Islet precursor cell (in vitro differentiated cells): ENCODE measurements at places on chromosomes 7 and 10.
A peak's percentile ranks its signal among the peaks of the same experiment; 100 is the strongest.

DNA sequence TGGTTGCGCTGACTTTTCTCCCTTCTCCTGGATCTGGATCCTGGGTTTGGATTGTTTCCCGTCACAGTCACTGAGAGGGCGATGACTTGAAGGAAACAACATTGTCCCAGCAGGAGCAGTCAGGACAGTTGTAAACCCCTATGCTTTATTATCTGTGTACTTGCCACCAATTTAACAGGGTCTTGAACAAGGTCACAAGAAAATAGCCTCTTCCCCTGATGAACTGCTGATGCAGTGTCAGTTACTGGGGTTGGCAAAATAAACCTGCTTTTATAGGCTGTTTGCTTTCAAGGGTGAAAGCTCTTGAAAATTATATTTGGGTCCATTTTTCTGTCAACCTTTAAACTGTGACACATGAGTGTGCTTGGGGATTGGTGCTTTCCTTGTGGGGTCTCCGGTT, 238.9 kb downstream of the ACTR3B start:
- no peak for DNase-seq

DNA sequence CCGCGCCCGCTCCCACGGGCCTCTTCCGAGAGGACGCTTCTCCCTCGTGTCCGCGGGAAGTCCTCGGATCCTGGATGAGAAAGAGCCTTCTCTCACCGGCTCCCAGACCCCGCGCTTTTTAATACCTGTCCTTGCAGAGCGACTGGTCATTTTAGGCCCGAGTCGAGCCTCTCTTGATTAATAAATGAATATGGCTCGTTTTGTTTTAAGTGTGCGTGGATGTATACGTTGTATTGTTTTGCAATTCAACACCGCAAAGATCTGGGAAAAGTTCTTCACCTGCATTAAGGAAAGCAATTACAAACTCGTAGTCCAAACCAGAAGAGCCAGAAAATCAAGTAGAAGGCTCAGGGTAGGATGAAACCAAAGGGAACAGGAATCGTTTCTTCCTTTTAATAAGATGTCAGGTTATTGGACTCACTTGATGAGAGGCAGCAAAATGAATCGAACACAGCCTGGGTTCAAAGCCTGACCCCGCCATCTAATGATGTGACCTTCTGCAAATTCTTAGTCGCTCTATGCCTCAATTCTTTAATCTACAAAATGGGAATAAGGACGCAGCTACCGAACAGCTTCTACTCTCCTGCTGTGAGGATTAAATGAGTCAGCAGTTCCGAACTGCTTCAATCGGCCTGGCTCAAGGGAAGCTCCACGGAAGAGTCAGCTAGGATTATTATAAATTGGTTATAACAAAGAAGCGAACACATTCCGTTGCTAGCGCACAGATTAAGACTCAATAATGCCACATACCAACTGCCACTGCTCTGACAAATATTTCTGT, 277.8 kb upstream of the NEBL start:
- DNase-seq: no peak

- peak; percentile 75 for DNase-seq
Measured at GRCh38 chr10:72260976-72261783, 12.5 kb upstream of the DDIT4 start.

DNA sequence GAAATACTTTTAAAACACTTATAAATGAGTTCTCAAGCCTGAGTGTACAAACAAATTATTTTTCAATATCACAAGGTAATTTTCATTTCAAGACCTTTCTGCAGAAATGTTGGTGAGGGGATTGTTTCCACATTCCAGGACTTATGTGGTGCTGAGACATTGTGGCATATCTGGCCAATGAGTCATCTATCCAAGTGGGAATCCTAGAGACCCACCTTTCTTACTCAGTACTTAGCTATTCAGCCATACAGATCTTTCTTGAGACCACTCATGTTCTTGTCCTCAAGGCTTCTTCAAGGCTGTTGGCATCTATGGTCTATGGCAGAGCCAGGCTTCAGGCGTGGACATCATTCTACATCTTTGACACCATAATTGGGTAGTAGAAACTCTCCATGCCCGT, 225.4 kb downstream of the DKK1 start:
- peak; percentile 89 for DNase-seq

GRCh38 chr10:35191523-35191922, 64.9 kb downstream of the CREM start:
- no peak for DNase-seq

DNA sequence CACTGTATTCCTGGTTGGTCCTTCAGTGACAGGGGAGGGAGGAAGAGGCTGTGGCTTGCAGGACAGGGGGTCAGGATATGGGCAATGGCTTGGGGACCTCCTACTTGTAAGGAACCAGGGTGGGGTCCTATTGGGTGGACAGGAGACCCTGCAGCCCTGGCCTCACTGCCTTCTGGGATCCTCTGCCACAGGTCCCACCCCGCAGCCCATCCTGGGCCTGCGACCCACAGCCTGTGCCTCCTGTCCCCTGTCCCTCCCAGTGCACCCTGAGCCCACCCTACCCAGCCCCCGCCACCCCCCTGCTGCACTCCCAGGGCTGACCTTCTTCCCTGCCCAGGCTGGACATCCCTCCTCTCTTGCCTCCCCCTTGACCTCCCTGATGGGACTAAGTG, 58.7 kb upstream of the MYL10 start:
- DNase-seq: no peak

- DNase-seq: peak; percentile 78
Measured at GRCh38 chr7:134327896-134328295, 11.2 kb upstream of the SLC35B4 start.

DNA sequence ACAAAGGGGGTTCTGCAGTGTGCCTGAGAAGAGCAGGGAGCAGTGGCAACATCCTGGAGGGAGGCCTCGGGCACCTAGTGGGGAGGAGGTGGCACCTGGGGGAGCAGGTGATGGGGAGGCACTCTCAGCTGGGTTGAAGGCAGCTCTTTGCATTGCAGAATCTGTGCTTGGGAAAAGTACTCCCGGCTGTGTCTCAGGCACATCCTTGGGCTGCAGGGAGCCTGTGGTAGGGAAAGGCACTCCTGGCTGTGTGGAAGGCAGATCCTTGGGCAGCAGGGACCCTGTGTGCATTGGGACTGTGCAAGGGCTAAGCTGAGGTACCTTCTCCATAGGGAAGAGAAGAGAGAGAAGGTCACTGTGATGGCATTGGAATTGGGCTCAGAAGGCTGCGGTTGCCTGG, 52.8 kb upstream of the ANTXRL start:
- peak; percentile 45 for DNase-seq

GRCh38 chr10:11691319-11691755, 50.8 kb upstream of the ECHDC3 start:
- no peak for DNase-seq

- DNase-seq: no peak
Measured at GRCh38 chr10:95536894-95537541, 24.2 kb downstream of the SORBS1 start.

DNA sequence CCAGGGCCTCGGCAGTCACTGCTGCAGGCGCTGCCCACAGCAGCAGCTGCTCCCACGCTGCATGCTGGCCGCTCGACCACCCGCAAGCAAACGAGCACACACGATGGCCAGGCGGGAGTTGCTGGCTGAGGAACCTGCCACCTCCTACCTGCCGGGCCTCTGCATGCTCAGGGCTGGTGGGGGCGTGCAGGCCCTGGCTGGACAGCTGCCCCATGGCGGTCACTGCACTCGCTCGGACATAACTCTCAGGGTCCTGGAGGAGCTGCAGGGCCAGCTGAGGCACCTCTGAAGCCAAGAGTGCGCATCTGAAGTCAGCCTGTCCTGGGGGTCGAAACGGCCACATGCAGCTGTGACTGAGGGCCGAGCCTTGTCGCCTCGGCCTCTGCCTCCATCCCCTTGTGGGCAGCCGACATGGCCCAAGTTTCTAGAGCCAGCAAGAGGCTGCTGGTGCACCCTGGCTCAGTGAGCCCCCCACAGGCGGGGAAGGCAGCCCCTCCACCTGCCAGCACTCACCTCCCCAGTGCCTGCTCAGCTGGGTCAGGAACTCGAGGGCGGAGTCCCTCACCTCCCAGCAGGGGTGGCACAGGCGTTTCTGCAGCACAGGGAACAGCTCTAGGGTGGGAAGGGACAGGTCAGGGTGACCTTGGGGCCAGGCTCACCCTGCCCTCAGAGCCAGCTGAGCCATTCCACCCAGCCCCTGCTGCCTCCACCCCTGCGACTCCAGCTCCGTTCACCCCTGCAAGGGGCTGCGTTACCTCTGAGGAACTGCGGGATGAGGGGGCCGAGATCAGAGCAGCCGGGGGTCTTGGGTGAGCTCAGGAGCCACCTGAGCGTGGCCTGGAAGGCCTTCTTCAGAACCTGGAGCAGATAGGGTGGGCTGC, 16.1 kb downstream of the BRAT1 start:
- DNase-seq: peak; percentile 44

GRCh38 chr7:75715864-75716263, 22.9 kb downstream of the HIP1 start:
- DNase-seq: no peak

- no peak for DNase-seq
Measured at GRCh38 chr7:129123510-129123857, 21.0 kb upstream of the TSPAN33 start.

DNA sequence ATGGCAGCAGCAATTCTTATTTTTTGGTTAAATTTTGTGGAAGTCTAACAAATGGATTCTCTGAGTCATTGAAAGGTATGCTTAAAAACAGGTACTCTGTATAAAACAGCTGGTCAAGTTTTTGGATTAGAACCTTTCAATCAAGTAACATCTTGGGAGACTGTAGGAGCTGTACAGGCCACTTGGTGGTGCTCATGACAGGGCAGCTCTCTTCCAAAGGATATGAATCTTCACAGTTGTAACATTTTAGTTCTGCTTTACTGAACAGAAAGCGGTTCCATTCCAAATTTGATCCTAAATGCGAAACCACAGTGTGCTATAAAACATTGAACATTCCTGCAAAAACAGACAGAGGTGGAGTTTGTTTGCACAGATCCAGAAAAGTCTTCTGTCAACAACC, 44.5 kb upstream of the AGR3 start:
- DNase-seq: no peak

DNA sequence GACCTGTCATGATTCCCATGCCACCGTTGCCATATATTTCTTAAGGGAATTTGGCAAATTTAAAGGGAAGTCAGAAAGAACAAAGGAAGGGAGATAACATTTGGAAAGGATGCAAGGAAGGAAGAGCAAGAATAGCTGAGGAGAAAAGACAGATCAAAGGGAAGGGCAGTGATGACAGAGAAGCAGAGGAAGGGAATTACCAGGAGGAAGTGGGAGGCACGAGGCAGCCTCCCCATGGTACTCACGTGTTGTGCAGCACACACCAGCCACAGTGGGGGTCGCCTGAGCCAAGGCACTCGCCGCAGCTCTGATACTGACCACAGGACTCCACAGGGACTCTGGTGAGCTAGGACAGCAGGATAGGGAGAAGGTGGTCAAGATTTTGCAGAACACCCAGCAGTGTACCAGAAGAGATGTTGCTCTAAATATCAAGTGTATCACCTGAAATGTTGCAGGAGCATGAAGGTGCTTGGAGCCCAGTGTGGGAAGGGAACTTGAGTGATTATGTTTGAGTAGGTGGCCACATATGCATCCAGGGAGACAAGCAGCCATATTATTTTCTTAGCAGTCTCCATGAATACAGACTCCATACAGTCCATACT, 335.3 kb downstream of the PLXNA4 start:
- no peak for DNase-seq

DNA sequence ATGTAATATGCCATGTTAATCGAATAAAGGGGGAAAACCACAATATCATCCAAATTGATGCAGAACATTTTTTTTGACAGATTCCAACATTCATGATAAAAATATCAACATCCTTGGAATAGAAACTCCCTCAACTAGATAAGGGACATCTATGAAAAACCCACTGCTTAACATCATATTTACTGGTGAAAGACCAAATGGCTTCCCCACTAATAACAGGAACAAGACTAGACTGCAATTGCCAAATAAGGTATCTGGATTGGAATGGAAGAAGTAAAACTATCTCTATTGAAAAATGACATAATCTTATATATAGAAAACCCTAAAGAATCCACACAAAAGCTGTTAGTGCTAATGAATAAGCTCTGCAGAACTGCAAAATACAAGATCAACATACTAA, 27.8 kb downstream of the SMURF1 start:
- DNase-seq: no peak

GRCh38 chr10:122878799-122879338, 512 bp downstream of the FAM24B start:
- no peak for DNase-seq

DNA sequence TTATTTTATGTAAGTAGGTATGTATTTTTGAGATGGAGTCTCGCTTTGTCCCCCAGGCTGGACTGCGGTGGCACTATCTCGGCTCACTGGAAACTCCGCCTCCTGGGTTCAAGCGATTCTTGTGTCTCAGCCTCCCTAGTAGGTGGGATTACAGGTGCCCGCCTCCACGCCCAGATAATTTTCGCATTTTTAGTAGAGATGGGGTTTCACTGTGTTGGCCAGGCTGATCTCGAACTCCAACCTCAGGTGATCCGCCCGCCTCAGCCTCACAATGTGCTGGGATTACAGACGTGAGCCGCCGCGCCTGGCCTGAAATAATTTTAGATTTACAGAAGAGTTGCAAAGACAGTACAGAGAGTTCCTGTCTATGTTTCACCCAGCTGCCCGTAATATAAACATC, 37.5 kb downstream of the PFKFB3 start:
- peak; percentile 20 for DNase-seq

DNA sequence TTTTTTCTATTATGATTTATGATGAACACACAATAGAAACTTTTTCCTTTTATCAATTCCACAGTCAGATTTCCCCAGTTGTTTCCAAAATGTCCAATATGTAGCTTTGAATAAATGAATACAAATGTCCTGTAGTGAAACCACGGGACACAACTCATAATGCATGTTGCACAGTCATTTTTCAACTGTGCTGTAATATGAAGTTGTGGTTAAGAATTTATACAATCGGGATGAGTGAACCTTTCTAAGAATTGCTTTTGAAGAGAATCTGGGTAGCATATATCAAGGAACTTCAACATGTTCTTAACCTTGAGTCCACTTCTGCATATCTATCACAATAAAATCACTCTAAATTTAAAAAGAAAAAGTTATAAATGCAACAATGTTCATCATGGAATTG, 14.6 kb upstream of the ST7 start:
- no peak for DNase-seq

DNA sequence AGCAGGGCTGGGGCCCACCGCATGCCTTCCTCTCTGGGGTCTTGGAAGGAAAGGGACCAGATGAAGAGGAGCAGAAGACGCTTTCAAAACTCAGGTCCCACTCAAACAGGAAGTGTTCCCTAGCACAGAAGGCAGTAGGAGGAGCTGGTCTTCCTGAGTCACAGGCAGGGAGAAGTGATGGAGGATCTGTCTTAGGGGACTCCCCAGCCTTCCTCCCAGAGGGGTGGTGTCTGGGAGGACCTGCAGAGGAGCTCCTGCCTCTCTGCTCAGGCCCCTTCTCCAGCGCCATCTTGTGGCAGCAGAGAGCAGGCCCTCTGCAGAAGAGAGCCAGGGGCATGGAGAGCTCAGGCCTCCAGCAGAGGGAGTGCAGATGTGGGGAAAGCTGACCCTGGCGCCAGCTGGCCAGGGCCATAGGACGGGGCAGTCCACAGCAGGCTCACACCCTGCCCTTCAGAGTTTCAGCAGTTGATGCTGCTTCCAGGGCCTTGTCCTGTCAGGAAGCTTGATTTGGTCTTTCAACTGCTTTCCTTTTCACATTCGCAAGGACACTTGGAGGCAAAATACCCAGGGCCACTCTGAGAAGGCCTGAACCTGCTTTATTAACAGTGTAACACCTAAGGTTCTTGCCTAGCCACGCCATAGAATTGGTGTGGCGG, 62.2 kb upstream of the TARP start:
- peak; percentile 97 for DNase-seq
